ENCODE measurements at places on chromosomes 4 and X.

DNA sequence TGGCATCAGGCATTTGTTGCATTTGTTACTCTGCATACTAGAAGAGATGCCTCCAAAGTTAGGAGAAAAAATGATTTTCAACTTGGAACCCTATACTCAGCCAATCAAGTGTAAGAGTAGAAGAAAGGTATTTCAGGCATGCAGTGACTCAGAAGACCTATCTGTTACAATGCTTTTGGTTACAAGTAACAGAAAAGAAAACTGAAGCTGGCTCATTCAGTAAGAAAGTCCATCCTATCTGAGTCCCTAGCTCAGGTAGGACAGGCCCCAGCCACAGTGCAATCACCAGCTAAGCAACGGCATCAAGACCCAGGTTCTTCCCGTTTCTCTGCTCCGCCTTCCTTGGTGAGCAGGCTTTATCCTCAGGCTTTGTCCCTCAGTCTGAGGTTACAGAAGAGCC lies 23.3 kb downstream of the MECP2 start:
- DNase-seq: no peak

- no peak for DNase-seq
These were observed 27.1 kb upstream of the SLC25A6 start for GRCh38 chrX:1418901-1419544.

GRCh38 chr4:168857546-168858314 lies 152.3 kb downstream of the CBR4 start:
- DNase-seq: no peak

DNA sequence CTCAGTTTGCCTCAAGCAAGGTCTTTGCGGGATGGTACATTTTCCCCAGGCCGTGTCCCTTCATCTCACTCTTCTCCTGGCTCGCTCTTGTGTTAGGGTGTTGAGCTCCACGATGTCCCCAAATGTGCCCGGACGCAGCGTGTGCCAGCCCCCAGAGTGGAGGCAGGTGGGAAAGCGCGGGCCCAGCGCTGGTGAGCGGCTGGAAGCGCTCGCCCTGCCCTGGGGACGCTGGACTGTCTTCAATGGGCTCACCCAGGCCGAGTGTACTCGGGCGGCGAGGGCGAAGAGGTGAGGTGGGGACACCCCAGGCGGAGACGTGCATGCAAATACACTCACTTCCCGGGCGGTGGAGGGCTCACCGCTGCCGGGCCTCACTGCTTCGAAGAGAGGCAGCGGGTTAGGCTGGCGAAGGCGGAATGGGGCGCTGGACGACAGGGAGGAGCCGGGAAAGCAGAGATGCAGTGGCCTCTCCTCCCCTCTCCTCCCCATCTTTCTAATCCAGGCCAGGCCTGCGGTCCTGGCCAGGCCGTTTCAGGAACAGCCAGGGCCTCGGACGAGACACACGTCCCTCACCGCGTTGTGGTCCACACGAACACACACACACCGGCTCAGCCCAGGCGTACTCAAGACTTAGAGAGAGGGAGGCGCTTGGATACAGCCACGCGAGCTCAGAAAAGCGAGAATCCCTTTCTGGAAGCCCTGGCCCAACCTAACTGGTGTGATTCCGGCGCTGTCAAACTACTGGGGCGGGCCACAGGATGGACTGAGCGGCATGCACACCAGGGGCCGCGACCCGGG lies 2.2 kb downstream of the NKX6-1 start:
- DNase-seq: no peak

- no peak for DNase-seq
These were observed 90.2 kb downstream of the TET2 start for GRCh38 chr4:105236916-105237311.

- no peak for DNase-seq
These were observed 121.0 kb downstream of the ENPP6 start for GRCh38 chr4:184096561-184097240.

DNA sequence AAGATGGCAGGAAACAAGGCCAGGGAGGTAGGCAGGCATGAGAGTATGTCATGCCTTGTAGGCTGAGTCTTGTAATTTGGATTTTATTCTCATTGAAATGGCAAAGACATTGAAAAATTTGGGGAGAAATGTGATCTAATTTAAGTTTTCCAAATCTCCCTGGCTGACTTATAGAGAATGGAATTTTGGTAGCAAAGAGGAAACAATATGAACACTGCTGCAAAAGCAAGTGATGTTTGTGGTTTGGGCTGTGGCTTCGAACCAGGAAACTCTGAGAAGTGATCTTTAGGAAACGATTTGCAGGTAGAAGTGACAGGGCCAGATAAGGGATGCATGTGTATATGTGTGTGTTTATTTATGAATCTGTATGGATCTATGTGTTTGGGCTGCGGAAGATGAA lies 35.6 kb downstream of the ARSJ start:
- DNase-seq: no peak

DNA sequence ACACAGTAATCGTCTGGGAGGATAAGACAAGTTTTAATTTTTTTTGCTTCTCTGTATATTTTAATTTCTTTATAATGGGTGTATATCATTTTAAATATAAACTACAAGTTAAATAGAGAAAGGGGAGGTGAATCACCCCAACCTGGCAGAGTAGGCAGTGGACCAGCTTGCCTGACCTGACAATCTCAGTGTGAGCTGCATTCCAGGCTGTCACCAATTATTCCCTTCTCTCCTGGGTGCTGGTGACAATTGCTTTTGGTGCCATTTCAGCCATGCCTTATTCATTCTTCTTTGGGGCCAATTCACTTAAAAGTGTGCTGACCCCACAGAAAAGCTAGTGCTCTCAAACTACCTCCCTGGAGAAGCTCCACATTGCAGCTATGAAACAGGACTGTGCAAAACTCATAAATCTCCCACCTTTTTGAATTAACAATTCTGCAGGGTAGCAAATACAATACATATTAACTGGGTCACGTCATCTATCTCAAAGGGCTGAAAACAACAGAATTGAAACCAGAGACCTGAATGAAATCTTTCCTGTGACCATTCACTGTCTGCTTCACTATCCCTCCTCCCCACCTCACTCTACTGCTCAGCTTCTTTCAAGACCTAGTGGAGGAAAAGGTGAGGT lies 359.0 kb downstream of the HS3ST1 start:
- DNase-seq: no peak

- no peak for DNase-seq
These were observed 2.6 kb downstream of the MRPL1 start for GRCh38 chr4:77865259-77865658.

GRCh38 chr4:81509822-81510221 lies 38.1 kb upstream of the RASGEF1B start:
- DNase-seq: no peak

DNA sequence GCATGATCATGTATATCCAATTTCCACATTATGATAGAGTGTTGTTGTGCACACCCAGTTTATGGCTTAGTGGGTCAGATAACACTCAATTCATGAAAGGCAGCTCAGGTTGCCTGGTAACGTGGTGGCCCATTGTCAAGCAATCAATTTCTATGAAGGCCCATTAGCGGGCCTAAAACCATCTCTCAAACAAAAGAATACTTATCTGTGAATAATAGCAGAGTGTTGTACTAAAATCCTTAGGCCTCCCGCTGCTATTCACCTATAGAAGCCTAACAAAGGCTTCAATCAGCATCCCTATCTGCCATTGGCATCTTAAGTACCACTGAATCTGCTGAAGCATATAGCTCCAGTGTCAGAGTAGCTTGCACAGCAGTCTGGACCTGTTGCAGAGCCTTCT lies 849.6 kb upstream of the POU3F4 start:
- no peak for DNase-seq

DNA sequence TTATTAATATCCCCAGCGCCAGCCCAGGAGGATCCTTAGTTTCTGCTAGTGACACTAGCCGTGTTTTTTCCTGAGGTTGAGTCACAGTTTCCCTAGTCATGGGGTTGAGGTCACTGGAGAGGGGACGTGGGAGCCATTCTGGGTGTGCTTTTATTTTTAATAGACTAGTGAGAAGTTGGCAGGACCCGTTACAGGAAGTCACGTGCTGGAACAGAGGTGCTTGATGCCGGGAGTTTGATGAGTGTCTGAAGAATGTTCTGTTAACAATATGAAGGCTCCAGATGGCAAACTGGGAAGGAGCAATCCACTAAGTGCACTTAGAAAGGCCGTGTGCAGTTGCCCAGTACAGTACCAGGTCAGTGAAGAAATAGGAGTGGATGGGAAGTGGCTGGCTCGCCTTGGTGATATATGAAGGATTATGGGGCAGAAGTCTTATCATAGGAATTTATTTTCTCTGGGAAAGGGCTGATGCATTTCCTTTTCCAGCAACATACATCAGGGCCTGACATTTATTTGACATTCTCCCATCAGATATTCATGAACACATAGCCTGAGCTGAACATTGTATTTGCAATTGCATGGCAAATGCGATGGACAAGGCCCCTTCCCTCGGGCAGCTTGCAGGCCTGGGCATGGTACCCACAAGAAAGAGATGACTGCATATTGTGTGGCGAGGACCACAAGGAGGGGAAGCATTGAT lies 291.8 kb downstream of the FBXW7 start:
- no peak for DNase-seq

- no peak for DNase-seq
These were observed 15.9 kb upstream of the INTU start for GRCh38 chr4:127616898-127617297.

- DNase-seq: no peak
These were observed 47.4 kb upstream of the KDR start for GRCh38 chr4:55172694-55173287.

GRCh38 chr4:76690906-76691275 lies 207.1 kb downstream of the SOWAHB start:
- DNase-seq: no peak

DNA sequence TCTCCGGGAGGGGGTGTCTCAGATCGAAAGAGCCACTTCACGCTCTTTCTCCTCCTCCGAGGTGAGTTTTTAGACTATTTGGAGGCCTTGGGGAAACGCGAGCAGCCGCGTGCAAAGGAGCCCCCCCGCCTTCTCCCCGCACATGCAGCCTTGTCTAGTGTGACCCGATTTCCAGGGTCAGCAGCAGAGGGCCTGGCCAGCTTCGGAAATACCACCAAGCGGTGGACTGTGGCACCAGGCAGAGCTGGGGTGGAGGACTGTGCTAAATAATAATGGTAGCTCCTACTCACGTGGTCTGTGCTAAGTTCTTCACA lies 79.3 kb upstream of the BCOR start:
- peak; percentile 77 for DNase-seq

DNA sequence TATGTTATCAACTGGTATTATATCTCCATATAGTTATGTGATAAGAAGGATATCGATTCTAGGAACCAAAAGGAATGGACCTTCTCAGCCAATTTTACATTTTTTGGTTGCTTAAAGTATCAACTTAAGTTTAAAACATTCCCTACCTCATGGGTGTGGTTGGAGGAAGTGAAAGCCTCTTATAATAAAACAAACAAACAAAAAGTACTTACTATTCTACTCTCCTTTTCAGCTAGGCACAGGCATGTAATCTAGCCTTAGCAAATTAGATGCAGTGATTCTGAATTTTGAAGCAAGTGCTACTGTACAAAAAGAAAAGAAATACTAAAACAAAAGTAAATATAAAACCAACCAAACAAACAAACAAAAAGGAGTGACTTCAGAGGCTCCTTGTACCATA lies 485.4 kb downstream of the C4orf33 start:
- DNase-seq: no peak

DNA sequence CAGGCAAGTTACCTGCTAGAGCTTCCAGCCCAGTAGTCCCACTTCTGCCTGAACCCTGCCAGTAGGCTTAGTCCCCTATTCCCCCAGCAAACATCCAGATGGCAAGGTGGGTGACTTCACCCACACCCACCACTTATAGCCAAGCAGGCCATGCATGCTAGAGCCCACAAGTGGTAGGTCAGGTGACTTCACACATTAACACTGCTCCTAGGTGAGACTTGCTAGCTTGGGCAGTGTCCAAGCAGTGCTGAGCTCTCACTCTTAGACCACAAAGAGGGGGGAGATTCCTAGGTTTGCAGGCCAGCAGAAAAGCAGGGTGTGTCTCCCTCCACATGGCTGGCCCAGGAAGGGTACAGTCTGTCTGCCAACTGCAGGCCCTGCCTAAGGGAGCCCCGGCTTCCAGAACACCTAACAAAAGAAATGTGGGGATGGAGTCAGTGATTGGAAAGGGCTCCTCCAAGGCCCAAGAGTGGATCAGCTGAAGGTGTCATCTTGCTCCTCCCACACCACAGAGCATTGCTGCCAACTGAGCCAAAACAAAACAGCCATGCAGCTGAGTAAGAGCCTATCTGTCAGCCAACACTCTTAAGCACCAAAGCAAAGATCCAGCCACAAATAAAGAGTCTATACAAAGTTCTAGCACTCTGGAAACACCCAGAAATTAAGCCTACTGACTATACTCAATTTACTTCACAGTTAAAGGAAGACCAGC lies 158.1 kb upstream of the USP38 start:
- DNase-seq: no peak

DNA sequence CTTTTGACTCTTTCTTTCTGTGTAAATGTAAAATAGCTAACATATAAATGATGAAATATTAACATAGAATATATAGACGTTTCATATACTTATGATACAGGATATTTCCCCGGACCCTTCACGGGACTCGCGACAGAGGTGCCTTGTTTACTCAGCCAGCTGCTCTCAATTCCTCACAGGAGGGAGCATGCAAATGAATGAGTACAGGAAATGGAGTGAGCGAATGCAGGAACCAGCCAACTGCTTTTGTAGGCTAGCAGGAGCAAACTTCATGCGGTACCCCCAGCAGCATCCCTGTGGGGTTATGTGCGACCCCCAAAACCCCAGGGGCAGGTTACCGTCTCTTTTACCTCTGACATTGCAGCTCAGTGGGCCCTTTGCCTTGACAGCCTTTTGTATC lies 110.3 kb upstream of the PDHA2 start:
- no peak for DNase-seq

GRCh38 chr4:43379016-43379415 lies 486.5 kb downstream of the GRXCR1 start:
- no peak for DNase-seq

DNA sequence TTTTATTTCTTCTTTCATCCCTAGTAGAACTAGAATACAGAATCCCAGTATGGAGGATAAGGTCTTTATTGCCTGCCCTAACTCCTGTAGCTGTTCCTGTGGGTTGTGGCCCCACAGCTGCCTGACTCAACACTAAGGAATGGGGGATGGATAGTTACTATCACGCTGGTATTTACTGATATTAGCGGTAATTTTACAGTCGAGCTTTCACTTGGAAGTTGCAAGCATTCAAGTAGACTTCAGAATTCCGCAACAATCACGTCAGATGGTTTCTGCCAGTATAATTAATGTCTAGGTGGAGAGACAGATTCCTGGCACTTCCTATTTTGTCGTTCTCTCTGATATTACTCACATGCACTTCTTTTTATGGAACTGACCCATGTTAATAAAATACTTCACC lies 489.8 kb downstream of the PABPC4L start:
- no peak for DNase-seq

DNA sequence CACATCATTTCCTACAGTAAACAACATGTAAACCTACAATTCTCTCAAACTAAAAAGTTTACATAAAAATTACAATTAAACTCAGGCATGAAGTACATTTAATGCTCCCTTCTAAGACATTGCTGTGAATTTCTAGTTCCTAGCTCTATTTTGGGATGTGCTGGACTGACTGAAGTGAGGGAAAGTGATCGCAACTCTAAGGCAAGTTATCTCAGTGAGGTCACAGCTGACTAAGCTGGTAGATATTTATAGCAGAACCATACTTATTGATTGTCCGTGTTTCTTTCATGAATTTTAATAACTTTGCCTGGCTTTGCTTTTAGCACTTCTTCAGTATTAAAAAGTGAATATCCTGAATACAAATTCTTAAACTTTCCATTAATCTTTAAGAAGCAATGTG lies 570.4 kb upstream of the GALNTL6 start:
- DNase-seq: no peak
